MM.1S (cell line): ENCODE measurements at places on chromosomes 3 and 15.

GRCh38 chr3:58884453-58884852, 165.4 kb downstream of the CFAP20DC start:
- DNase-seq, result no peak

- no peak for DNase-seq
Observed at GRCh38 chr3:114411811-114412803, 118.3 kb downstream of the TIGIT start.

DNA sequence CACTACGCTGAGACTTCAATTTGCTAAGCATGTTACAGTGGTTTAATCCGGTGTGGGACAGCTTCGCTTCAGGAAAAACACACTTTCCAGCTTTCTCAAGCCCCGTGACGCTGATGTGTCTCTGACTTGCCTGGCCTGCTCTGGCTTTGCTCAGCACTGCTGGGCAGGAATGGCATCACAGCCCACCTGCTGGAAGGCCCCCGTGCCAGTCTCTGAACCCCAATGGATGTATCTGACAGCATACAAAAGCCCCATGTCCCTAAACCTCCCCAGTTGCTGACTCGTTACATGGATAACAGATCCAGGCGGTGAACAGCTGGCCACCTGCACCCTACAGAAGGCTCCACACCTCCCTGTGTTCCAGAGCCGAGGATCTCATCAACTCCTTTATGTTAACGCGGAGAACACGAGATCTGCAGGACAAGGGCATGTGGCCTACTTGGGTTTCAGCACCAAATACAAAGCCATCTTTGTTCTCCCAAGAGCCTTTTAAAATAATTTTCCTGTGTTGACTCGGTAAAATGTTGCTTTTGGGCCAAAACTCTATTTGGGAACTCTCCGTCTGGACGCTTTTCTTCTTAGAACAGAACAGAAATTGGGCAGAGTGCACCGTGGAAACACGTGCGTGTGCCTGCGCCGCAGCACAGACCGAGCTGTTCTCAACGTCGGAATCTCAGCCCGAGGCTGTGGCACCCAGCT, 61.4 kb downstream of the ATP10A start:
- DNase-seq, result no peak

DNA sequence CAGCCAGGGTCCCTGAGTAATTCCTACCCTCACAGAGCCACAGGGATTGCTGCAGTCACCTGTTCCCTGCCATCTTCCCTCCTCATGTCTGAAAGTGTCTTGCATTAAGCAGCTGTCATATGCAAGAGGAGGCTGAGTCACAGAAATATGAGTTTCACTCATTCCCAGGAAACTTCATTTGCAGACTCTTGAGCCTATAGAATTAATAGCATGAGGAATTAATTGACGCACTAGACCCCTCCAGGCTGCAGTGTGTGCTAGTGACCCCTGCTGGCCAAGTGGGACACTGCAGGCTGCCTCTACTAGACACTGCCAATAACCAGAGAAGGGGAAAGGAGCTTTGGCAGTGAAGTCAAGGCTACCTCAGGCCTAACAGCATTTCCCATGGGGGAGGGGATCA, 50.6 kb upstream of the SLC6A1 start:
- DNase-seq, result no peak

- DNase-seq, result peak; percentile 29
Observed at GRCh38 chr3:186237915-186238314, 124.1 kb downstream of the DGKG start.

DNA sequence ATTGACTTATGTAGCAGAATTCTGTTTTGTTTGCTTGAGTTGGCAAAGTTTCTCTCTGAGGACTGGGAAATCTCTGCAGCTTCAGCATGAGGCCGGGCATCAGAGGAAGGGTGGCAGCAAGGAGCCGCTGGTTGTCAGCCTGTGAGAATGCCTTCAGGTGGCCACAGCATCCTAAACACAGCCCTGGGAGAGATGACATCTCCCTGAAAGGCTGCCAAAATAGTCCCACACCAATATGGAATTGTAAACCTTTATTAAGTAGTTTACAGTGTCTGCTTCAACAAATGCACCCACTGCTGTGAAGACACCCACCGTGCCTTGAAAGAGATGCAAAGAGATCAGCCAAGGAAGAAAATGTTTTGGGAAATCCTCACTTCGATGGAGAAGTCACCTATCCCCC, 609.7 kb upstream of the ARRDC4 start:
- no peak for DNase-seq

DNA sequence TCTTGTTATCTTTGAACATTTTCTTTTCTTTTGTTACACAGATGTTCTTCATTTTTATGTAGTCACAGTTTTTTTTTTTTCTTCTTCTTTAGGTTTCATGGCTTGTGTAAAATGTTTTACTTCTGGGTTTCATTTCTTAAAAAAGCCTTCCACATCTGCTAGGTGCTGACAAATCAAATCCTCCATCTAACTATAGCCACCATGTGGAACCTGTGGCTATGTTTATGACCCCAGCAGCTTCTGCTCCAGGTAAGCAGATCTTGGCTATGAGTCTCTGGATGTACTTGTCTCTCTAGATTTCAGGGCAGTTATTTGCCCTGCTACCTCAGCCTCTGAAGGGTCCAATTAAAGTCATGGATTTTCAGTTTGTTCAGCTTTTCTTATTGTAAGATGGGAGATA, 44.5 kb downstream of the OXSM start:
- peak; percentile 91 for DNase-seq

DNA sequence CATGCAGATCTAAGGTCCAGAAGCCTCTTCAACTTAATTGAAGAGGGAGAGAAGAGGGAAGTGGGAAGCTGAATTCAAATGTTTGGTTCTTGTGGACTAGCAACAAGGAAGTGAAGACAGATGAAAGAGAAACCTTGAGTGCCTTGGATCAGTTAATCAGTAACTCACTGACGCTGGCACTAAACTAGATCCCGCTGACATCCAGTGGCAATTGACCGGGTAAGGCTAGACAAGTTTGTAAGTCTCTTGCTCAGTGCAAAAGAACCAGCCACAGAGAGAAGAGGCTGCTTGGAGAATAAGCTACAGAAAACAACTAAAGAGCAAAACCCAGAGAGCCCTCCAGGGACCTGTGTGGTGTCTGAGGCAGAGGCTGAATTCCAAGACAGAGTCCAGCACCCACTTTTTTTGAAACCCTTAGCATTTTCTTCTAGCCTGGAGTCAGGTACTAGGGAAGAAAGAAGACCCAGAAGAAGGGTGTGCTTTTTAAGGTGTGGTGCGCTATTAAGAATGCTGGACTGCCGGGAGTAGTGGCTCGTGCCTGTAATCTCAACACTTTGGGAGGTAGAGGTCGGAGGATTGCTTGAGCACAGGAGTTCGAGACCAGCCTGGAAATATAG, 6.9 kb downstream of the PLCH1 start:
- DNase-seq, result no peak

GRCh38 chr3:106811376-106811775, 565.9 kb upstream of the CCDC54 start:
- DNase-seq, result no peak

DNA sequence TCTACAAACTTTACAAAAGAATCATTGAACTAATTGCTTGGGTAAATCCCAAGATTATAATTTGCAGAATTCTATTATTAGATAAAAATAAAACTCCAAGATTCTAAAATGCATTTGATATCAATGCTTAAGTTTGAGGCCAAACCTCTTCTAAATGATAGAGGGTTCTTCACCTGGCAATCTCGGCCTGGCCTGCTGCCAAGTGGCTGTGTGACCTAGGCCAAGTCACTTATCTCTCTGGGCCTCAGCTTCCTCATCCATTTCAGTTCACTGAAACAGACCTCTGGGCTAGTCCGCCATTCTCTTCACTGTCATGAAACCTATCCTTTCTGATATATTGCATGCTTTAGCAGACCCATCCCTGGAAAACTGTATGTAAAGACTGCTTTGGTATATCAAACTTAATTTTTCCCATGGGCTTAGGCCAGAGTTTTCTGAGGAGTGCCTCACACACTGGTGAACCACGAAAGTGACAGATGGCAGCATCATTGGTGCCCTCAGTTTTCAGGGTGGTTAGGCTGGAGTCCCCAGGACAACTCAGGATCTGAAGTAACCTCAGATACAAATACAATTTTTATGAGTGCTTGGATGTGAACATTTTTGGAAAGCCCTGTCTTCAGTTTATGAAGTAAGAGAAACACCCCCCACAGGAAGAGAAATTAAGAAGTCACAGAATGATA, 21.8 kb downstream of the NUDT16 start:
- no peak for DNase-seq

DNA sequence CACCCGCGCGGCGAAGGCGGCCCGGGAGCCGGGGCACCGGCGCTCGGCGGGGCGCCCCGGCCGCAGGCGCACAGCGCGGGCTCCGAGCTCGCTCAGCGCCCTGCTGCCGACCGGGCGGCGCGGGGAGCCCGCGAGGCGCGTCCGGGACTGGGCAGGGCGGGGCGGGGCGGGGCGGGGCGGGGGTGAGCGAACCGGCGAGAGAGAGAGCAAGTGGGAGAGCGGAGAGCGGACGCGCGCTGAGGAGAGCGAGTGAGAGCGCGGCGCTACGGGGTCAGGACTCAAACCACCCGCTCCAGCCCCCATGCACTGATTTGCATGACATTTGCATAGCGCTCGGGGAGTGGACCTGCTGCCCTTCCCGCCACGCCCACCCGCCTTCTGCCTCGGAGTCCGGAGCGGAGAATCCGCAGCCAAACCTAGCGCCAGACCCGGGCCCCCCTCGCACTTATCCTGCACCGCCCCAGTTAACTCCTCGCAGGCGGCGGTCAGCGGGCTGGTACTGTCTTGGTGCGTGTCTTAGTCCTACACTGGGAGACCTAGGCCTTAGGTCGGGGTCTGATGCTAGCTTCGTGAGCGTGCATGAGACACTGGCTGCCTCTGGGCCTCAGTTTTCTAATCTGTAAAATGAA, at the start of gene MYLK:
MYLK (minus strand) TSS at position 130 of the 629 bp plus-strand sequence. CDS start 90,491 bp downstream, outside the sequence.
- DNase-seq, result peak; percentile 86

DNA sequence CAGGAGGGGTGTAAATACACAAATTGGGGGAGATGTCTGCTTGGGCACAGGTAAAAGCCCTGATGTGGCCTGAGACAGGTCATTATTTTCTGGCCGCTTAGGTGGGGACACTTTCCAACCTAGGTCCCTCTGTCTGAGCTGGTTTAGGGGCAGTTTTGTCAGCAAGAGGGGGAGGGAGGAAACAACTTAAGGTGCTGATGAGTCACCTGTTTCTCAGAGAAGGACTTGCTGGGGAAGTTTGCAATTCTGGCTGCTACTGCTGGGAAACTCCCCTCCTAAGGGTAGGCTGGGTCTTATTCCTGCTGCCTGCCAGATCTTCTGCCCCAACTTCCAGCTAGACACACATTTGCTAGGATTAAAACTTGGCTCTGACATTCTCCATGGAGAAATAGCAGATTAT, 4.8 kb upstream of the RHOV start:
- DNase-seq, result peak; percentile 71

- no peak for DNase-seq
Observed at GRCh38 chr3:16937326-16937845, 52.6 kb downstream of the PLCL2 start.
